GOT3 (cell line): ENCODE measurements at places on chromosomes 12 and 14.

GRCh38 chr12:7679251-7680045 is 13.7 kb upstream of the APOBEC1 start:
- DNase-seq: no peak

DNA sequence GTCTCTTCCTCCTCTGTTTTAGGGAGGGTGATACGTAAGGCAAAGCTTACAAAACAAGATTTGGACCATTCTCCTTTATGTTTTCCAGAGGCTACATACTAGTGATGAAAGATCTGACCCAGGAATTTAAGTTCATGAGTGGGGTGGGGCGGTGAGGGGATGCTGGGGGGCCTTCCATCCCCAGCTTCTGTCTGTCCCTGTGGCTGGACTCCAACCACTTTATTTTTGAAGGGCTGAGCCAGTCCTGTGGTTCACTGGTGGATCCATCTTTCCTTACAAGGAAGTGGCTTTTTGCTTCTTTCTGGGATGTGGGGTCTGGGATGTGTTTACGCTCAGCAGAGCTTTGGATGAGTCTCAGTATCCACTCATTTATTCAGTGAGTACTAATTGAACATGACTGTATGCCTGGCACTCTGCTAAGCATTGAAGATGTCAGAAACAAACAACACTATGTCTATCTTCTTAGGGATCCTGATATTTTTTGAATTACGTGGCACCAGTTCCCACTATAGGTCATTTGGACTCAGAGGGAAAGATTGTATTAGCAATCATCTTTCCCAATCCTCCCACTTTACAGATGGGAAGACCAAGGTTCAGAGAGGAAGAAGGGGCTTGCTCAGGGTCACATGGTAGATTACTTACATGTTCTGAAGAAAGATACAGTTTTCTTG is 291.8 kb upstream of the TBX3 start:
- no peak for DNase-seq

GRCh38 chr14:106222311-106222710 is 695.9 kb downstream of the TMEM121 start:
- no peak for DNase-seq

- no peak for DNase-seq
Measured at GRCh38 chr12:129550353-129550752, 353.5 kb downstream of the TMEM132D start.

DNA sequence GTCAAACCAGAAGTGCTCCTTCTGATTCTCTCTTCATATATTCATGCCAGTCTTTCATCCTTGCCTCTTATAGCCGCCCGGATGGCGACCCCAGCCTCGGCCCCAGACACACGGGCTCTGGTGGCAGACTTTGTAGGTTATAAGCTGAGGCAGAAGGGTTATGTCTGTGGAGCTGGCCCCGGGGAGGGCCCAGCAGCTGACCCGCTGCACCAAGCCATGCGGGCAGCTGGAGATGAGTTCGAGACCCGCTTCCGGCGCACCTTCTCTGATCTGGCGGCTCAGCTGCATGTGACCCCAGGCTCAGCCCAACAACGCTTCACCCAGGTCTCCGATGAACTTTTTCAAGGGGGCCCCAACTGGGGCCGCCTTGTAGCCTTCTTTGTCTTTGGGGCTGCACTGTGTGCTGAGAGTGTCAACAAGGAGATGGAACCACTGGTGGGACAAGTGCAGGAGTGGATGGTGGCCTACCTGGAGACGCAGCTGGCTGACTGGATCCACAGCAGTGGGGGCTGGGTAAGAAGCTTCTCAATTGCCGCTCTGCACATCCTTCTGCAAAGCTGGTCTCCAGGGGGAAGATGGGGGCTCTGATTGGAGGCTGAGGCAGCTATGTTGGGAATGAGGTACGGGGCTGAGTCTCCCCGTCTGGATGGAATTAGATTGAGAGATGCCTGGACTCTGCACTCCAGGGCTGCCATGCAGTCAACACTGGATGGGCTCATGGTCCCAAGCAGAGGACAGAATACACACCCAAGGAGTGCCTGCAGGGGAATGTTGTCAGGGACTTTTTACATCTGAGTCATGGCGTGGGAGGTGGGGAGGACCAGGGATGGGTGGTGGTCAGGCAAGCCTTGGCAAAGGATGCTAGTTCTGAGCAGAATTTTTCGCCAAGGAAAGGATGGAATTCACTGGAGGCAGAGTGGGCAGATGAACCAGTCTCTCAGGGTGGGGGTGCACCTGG is 1.3 kb downstream of the BCL2L2 start:
- DNase-seq: no peak

GRCh38 chr12:75315518-75315917 is 14.6 kb downstream of the CAPS2 start:
- DNase-seq: no peak

- no peak for DNase-seq
Measured at GRCh38 chr12:112122823-112123690, 2.3 kb upstream of the TRAFD1 start.

- no peak for DNase-seq
Measured at GRCh38 chr14:70061108-70061507, 127.6 kb downstream of the SLC8A3 start.

DNA sequence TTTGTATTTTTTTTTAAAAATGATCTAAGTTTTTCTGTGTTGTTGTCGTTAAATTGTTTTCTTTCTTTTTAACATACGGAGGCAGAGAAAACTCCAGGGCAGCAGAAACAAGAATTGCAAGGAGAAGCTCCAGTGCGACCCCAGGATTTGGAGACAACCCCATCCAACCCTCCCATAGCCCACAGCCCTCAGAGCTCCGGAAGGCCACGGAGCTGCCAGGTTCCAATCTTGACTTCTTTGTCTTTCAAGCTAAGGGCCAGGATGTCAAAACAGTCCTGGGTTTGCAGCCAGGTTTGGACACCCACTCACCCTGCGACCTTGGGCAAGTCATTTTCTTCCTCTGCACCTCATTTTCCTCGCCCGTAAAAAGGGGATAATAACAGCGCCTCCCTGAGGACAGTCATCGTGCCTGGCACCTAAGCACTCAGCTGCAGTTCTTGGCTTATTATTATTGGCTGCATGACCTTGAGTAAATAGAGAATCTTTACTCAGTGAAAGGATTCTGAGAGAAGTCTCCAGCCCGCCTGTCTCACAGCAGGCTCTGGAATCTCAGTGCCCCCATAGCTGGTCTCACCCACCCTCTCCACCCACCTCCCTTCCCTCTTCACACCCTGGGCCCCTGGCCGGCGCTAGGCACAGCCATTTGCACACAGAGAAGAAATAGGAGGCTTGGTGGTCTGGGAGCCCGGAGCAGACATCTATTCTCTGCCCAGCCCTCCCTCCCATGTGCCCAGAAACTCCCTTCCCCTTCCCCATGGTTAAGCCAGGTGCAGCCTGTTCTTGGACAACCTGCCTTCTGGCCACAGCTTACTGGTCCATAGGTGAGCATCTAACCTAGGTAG is 79.4 kb upstream of the BCL11B start:
- DNase-seq: no peak

DNA sequence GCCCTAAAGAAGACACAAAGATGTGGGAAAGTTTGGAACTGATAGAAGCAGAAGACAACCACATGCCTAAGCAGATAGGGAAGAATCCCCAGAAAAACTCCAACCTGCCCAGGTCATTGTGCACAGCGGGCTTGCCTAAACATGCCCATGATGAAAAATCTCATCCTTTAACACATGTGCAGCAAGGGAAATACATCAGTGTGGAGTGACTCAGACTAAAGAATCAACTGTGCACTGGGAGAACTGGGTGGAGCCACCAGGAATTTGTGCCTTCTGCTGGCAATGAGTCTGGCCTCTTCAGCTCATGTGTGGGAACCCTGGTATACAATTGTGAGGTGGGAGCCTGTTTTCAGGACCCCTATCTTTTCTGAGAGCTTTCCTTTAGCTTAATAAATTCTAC is 398.5 kb downstream of the FSCB start:
- DNase-seq: no peak

GRCh38 chr12:102735104-102735503 is 181.9 kb downstream of the PAH start:
- DNase-seq: no peak

DNA sequence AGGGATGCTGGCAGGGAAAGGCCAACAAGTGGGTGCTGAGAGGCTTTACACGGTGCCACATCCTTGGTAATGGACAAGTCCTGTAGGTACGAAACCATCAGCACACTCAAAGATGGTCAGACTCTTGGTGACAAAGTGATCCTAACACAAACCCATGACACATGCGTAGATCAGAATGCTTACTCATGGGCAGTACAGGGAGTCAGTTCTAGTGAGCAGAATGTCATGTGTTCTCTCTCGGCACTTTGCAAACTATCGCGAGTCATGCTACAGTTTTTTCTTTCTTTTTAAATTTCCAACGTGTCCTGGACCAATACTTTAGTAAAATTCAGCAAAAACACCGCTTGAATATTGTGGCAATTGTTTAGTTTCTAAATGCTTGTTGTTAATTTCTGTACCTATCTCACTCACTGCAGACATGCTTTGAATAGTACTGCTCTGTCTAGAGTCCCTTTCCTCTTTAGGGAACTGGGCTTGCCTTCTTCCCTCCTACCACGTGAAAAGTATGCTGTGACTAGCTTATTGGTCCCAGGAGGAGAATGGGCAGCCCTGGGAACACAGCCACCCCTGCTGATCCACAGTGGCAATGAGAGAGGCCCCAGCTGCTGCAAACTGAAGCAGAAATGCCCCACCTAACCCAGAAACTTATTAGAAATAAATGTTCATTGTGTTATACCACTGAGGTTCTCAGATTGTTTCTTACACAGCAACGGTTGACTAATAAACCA is 62.4 kb downstream of the UBR7 start:
- no peak for DNase-seq

DNA sequence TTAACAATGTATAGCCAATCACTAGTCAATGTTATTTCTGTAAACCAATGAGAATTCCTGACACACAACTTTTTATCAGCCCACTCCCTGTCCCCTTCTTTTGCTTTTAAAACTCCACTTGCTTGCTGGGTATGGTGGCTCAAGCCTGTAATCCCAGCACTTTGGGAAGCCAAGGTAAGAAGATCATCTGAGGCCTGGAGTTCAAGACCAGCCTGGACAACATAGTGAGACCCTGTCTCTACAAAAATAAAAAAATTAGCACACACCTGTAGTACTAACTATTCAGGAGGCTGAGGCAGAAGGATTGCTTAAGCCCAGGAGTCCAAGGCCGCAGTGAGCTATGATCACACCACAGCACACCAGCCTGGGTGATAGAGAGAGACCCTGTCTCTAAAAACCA is 87.8 kb downstream of the PAPLN start:
- DNase-seq: no peak

- DNase-seq: no peak
Measured at GRCh38 chr12:57983146-57983857, 41.9 kb downstream of the ATP23 start.

DNA sequence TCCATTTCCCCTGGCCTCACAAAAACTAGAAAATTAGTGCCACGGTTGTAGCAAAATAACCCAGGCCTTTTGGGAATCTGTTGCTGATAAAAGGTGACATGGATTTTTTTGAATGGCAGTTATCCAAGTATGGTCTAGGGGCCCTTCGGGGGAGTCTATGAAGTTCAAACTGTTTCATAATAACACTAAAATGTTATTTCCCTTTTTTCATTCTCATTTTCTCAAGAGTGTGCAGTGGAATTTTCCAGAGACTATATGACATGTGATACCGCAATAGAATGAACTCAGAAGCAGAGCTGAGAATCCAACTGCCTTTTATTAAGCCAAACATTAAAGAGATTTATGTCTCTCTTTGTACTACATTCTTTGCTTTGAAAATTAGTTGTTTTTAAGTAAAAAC is 26.9 kb downstream of the GSTZ1 start:
- no peak for DNase-seq

DNA sequence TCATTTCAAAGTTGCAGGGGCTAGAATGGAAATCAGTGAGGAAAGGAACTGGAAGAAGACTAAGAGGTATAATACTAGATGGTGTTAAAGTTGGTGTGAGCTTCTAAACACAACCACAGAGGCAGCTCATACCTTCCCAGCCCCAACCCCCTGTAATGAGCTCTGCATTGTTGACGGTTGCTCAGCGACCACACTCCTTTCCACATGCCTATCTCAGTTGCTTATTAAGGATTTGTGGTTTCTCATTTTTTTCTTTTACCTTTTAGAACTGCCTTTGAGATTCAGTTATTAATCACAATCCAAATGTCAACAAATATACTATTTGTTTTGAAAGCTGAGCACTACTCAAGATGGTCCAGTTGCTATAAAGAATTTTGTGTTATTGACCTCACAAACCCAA is 62.1 kb upstream of the KIF21A start:
- DNase-seq: no peak

- DNase-seq: no peak
Measured at GRCh38 chr14:54226558-54226957, 170.2 kb upstream of the CDKN3 start.

DNA sequence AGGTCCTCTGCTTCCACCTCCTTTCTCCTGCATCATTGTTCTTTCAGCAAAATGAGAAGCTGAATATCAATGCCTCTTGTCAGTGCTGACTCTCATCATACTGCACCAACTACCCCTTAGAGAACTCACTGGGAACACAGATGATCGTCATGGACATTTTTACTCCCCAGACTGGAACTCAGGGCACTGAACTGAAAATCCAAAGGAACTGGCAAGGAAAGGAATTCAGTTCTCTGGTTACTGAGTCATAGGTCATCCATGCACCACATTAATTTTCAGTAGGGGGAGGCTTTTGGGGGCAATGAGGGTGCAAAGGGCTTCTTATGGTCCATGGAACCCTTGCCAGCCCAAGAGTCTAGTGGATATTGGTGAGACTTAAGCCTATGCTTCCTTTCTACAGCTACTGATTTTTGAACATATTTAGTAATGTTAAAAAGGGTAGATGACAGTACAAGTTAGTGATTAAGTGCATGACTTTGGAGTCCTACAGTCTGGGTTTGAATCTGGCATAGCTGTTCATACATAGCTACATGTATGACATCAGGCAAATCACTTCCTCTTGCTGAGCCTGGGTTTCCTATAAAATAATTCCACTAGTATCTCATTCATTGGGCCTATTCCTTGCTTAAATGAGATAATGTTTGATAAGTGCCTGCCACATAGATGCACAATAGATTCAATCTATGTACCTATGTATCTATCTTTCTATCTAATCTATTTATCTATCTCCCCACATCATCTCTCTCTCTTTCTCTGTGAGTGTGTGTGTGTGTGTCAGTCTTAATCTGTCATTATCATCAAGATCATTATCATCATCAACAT is 29.2 kb downstream of the BBS10 start:
- DNase-seq: no peak

- DNase-seq: no peak
Measured at GRCh38 chr14:90301668-90302090, 30.1 kb downstream of the NRDE2 start.

DNA sequence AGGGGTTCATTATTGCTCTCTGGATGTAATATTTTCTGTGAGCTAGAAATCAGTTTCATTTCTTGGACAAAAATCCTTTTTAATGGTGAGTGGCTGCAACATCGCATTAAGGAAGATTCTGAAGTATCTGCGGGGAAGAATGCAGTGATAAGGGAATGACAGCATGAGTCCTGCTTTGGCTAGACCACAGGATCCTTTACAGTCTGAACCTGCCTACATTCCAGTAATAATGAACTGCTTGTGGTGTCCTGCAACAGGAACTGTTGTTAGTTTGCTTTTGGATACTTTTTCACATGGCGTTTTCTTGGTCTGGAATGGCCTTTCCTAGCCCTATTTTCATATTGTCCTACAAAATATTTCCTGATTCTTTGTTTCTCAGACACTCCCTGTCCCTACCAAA is 15.7 kb downstream of the MDM2 start:
- no peak for DNase-seq
